Ureter (tissue), 1 donor: ENCODE measurements at places on chromosomes 1 and 21.

- DNase-seq, result no peak
Measured at GRCh38 chr1:96978444-96978843, 256.9 kb downstream of the PTBP2 start.

DNA sequence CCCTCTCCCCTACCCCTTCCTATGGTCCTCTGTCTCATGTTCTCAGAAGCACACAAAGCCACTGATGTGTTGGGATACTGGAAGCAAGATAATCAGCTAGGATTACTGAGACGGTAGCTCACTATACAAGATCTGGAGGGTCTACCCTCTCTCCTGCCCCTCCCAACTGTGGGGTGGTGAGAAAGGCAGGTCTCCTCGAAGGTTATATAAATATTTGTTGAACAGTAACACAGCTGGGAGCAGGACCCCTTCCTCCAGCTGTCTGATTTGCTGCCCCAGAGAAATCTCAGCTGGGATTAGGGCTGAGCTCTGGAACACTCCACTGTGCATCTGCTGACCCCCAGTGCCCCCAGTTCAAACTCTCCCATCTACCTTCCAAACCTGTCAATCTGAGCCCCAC, 94.2 kb upstream of the IPO9 start:
- no peak for DNase-seq

GRCh38 chr1:88985032-88985431, 7.4 kb downstream of the KYAT3 start:
- no peak for DNase-seq

DNA sequence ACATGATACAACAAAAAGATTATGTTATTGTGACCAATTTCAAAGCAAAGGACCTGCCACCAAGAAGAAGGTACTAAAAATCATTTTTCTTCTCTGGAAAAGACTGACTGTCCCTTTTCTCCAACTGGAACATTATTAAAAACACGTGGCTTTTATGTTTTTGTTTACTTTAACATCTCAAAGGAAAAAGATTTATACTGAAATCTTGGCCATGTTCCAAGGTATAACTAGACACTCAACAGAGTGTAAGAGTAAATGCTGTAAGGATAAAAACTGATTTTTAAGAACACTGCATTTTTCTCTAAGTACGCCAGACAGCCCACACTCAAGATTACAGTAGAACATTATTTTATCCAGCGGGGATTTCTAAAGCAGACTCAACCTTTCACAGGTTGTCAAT, 62.1 kb downstream of the BRWD1 start:
- DNase-seq, result no peak

DNA sequence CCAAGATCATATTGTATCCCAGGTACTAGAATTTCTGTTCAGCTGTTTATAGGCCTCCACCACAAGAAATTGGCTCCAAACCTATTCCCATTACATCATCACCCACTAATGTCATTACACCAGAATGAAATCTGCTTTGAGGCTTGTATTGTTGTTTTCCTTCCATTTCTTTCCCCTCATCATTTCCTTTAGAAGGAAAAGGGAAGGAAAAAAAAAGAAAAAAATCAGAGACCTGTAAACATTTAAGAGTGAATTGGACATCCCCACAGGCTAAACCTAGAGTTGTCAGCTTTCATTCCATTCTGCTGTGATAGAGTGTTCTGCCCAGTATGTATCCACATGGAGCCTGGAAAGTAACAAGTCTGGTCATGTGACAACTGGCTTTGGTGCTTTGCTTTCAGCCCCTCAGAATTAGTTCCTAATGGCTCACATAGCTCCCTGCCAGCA, 44.6 kb downstream of the NFYC start:
- no peak for DNase-seq

DNA sequence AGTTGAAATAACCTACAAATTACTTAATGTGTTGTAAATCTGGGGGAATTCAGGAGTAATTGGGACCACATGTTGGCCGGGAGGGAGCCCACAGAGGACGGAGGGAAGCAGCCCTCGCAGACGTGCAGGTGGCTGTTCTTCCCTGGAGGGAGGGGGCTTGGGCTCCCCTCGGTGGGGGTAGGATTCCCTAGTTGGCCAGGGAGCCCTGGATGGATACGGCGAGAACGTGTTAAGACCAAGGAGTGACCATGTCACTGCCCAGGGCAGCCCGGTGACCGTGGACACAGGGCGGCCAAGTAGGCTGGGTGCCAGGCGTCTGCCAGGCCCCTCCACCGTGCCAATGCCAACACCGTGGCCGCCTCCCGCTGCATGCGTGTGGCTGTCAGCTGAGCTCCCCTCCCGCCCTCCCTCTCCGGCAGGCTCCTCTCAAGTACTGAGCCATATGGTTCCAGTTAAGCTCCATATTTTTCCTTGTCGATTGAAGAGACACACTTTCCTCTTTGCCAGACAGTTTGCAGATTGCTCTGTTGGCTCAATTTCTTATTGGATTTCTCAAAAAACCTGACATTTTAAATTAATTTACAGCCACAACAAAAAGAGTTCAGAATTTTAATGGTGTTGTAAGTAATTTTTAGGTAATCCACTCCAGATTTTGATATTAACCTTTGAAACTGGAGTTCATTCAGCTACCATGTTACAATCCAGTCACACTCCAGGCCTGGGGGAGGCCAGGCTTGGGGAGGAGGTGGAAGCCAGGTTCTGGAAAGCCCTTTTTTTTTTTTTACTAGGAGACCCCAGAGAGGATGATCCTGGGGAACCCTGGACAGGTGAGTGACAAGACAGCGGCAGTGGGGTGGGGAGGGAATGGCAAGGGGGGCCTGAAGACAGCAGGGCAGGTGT, 71.2 kb downstream of the CASZ1 start:
- no peak for DNase-seq

DNA sequence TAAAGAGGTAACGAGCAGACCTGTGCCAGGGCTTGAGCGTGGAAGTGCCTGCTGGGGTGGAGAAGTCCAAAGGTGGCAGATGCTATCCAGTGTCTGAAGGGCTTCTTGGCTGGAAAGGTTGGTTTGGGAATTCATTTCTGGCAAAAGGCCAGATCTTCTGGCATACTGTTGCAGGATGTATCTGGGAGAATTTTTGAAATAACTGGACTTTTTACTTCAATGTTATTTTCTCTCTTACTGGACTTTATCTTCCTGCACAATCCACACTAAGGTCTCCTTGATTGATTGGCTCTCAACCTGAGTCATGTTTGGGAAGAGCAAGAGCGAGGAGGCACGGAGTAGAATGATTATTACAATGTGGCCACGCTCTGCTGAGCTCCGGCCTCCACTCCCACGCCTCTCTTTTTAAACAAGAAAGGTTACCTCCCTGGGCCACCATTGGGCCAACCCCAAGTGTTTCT, 278.4 kb downstream of the TM2D1 start:
- DNase-seq, result no peak

- no peak for DNase-seq
Measured at GRCh38 chr1:111862599-111862998, 106.9 kb downstream of the DDX20 start.

DNA sequence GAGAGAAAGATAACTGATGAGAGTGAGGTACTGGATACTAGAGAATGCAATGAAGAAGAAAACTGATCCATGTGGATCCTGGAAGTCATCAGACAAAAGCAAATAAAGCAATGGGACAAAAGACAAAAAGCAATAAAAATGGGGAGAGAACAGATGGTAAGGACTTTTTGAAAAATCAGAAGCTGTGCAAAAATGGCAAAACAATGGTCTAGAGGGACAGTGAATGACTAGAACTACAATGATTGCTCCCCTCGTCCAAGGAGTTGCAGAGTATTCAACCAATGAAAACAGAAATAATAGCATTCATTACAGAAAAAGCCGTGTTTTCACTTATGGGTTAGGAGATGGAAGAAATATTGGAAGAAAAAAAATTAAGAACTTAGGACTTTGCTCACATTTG, 18.5 kb downstream of the LUZP1 start:
- DNase-seq, result no peak

DNA sequence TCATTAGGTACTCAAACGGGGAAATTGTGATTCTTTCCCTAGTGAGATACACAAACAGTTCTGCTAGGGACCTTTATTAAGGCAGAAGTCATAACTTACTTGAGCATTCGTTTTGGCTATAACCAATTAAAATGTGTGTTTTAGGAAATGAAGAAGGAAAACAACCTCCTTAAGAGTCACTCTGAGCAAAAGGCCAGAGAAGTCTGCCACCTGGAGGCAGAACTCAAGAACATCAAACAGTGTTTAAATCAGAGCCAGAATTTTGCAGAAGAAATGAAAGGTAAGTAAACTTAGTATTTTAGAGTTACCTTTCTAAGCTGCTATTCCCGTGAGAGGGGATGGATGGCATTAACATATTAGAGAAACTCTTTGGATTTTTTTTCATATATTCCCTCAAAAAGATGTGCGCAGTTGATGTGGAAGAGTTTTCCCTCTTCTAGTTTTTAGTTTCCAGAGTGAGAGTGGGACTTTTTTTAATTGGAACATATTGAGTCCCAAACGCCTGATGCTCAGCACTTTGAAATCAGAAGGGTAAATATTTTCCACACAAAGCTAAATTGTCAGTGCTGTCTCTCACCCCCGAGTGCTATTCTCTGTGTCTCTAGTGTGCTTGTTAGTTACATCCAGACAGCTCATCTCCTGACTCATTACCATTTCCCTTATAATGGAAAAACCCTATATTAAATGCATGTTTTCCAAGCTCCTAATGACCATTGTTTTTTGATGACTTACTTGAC, 34.9 kb downstream of the CENPF start:
- DNase-seq, result no peak

DNA sequence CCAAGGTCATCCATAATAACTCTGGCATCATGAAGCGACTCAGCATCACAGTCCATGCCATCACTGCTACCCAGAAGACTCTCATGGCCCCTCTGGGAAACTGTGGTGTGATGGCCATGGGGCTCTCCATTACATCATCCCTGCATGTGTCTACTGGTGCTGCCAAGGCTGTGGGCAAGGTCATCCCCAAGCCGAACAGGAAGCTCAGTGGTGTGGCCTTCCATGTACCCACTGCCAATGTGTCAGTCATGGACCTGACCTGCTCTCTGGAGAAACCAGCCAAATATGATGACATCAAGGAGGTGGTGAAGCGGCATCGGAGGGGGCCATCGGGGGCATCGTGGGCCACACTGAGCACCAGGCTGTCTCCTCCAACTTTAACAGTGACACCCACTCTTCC, 65.1 kb upstream of the ARHGAP29 start:
- DNase-seq, result no peak

DNA sequence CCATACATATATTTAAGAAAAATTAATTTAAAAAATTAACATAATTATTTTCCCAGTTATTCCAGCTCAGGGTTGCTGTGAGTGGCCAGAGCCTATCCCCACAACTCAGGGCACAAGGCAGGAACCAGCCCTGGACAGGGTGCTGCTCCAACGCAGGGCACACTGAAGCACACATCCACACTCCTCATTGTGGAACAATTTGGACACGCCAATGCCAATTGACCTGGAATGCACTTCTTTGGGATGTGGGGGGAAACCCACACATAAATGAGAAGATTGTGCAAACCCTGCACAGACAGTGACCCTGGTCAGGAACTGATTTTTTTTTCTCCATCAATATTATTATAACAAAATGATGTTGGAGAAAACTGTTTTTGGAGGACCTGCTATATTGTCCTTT, 23.4 kb downstream of the SAMSN1 start:
- no peak for DNase-seq

GRCh38 chr21:37166733-37167132, 93.7 kb downstream of the TTC3 start:
- no peak for DNase-seq

DNA sequence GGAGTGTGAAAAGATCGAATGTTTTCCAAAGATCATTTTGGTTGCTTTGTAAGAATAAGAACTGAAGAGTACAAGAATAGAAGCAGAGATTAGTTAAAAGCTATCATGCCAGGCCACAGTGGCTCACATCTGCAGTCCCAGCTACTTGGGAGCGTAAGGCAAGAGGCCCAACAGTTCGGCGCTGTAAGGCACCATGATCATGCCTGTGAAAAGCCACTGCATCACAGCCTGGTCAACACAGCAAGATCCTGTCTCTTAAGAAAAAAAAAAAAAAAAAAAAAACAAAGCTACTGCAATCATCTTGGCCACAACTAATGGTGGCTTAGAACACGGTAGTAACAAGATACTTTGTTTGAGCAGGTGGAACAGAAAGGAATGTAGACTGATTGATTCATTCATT, 116.2 kb downstream of the EIF4G3 start:
- DNase-seq, result no peak

DNA sequence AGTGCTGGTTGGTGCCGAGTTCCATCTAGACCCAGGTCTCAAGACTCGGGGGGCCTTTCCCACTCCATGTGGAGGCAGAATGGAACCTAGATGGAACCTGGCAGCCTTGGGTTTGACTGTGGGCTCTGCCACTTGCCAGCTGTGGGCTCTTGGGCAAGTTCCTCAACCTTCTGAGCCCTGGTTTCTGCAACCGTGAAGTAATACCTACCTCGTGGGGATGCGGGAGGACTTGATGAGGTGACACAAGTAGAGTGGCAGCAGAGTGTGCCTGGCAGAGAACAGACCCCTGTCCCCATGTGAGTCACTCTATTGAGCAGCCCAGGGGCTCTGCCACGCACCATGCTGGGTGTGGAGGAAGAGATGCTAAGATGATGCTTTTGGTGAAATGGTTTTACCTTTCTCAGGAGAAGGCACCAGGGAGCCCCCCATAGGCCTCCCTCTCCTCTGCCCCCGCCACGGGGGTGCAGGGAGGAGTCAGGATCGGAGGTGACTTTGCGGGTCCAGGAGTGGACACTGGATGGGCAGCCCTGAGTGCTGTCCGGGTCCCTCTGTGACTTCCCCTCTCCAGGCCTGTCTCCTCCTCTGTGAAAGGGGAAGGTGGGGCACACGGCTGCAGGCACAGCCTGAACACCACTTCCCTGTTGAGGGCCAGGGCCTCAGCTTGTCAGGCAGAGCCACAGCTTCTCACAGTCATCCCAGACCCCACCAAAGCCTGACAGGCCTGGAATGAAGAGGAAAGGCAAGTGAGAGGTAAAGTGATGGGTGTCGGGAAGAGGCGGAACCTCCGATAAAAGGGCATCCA, 36.7 kb upstream of the EDN2 start:
- no peak for DNase-seq

- DNase-seq, result no peak
Measured at GRCh38 chr1:204630132-204630905, 55.2 kb downstream of the LRRN2 start.

- DNase-seq, result no peak
Measured at GRCh38 chr21:15557925-15558324, 171.9 kb upstream of the USP25 start.
